RKO (cell line): ENCODE measurements at places on chromosomes 5 and 9.
A peak's percentile ranks its signal among the peaks of the same experiment; 100 is the strongest.

DNA sequence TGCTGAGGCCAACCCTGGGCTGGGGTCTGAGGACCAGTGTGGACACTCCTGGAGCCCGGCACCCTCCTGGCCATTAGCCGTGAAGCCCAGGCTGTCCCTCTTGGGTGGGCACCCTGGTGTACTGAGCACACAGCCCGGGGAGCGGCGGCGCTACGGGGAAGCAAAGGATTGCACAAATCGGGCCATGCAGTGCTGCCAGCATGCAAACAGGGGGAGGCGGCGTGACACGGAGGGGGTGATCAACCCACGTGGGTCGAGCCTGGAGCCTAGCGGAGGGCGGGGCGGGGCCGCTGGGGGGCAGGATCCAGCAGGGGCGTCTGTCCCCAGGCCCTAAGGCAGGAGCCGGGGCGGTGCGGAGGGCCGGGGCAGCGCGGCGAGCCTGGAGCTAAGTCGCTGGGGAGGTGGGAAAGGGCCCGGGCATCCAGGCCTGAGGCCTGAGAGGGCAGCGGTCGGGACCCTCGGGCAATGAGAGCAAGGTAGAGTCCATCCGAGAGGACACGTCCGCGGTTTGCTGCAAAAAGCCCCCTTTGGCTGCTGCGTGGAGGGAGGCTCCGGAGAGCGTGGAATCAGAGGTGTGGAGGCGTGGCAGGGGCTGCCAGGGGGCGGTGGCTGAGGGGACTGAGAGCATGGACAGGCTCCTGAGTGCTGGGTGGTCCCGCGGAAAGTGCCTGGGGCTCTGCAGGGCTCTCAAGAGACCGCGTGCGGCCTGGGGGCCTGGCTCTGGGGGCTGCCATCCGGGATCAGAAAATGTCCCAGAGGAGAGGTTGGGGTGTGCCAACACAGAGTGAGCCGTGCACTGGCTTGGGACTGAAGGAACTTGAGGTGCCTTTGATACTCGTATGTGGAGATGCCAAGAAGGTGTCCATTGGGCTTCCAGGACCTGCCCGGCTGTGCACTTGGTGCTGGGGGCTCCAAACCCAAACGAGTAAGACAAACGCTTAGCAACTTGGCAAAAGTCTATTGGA is 94.2 kb downstream of the BARX1 start:
- DNase-seq: no peak

DNA sequence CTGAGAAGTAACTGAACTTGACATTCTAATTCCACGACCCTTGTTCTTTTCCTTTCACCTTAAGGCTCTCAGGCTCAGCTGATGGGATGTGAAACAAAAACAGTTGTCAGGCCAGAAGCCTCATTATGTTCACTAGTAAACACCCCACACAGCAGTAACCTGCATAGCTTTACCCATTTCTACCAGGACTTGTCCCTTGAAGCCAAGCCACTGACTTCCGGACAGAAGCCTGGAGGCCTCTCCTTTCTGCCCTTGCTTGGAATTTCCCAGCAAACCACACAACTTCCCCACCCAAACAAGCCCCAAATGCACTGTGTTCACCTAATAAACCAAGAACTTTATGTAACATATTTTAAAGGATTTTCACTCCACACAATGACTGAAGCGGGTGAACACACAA is 19.6 kb downstream of the PRUNE2 start:
- no peak for DNase-seq

- DNase-seq: no peak
Measured at GRCh38 chr9:85004818-85005413, 335.4 kb downstream of the NTRK2 start.

DNA sequence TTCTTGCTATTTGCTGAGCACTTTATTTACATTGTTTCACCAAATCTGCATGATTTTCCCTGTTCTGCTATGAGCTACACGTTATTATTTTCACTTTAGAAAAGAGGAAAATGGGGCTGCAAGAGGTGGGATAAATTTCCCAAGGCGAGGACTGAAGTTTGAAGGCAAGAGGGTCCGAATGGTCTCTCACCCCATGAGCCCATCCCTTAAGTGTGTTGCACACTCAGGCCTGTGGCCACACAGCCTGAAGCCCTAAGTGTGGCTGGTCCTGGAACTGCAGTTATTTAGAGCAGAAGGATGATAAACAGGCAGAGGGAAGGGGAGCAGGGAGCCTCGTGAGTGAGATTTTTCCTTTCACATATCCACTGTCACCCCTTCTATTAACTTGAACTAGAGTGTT is 7.8 kb downstream of the PDE8B start:
- DNase-seq: peak; percentile 20

GRCh38 chr5:107464416-107464815 is 206.3 kb downstream of the EFNA5 start:
- DNase-seq: no peak

- DNase-seq: no peak
Measured at GRCh38 chr5:801472-801871, 16.9 kb upstream of the ZDHHC11B start.
